ENCODE measurements at places on chromosomes 5 and 9.

- DNase-seq: peak; percentile 34
These were observed 31.4 kb downstream of the ANKRD33B start for GRCh38 chr5:10595293-10595671.

- no peak for DNase-seq
These were observed 134.7 kb downstream of the COL23A1 start for GRCh38 chr5:178455480-178455835.

GRCh38 chr5:154103233-154103632, 64.5 kb downstream of the MFAP3 start:
- peak; percentile 52 for DNase-seq

DNA sequence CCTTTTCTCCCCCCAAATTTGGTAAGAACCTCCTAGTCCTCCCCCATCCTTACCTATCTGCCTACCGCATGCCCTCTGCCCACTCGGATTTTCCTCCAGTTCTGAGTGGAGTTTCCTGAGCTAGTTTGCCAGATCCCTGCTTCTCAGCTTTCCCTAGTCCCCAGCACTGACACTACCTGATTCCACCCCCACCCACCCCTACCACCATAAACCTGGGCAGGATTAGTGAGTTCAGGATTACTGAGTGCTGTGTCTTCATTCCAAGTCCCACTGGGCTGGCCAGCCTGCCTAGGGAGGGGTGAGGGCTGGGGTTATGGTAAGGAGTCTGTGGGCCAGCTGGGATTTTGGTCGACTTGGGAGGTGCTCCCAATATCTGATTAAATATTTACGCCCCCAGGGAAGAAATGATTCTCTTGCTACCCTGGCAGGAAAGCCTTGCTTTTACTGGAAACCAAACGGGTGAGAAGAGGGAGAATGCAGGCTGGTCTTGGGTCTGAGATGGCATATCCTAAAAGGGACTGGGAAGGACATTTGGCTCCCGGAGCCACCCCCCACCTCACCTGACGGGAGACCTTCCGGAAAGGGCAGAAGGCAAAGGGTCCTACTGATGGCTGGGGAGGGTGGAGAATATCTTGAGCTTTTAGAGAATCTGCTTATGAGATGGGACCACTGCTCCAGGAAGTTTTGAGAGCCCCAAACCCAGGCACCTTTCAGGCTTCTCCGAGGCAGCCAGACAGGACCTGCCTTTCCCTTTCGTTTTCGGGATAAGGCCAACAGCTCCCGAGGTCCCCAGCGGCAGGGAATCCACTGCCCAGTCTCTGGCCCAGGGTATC, 3.7 kb downstream of the PITX1 start:
- DNase-seq: no peak

DNA sequence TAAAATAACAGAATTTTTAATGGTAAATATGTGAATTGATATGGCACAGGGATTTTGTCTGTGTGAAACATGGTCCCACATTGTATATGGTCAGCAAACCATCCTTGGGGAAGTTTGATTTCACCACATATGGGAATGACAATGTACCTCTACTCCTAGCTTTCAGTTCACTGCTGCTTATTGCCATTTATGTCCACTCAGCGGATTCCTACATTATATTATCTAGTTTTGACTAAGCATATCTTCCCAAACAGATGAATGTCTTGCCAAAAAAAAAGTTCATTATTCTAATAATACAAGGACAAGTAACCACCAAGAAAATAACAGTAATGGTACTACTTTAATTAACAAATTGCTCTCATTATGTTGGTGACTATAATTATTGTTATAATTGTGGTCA, 1521.6 kb downstream of the MAT2B start:
- no peak for DNase-seq

GRCh38 chr5:150107909-150108447, 21.6 kb upstream of the CSF1R start:
- no peak for DNase-seq

DNA sequence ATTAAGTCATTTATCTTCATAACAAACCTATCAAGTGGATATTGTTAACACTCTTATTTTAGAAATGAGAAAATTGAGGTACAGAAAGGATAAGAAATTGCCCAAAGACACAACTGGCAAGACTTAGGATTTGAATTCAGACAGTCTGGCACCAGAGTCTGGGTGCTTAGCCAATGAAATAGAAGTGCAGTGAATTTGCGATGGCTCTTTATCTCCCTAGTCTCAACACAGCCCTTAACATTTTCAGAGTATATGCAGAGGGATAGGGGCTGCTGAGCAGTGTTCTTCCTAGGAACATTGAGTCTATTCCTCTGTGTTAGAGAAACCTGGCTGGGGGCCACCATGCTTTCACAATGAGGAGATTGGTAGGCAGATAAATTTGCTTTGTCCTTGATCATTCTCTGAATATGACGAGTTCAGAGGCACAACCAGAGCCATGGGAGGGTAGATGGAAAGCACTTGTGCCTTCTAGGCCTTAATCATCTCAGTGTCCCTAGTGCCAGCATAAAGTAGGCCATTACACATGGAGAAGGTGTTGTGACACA, 6.1 kb upstream of the FSD1L start:
- no peak for DNase-seq

DNA sequence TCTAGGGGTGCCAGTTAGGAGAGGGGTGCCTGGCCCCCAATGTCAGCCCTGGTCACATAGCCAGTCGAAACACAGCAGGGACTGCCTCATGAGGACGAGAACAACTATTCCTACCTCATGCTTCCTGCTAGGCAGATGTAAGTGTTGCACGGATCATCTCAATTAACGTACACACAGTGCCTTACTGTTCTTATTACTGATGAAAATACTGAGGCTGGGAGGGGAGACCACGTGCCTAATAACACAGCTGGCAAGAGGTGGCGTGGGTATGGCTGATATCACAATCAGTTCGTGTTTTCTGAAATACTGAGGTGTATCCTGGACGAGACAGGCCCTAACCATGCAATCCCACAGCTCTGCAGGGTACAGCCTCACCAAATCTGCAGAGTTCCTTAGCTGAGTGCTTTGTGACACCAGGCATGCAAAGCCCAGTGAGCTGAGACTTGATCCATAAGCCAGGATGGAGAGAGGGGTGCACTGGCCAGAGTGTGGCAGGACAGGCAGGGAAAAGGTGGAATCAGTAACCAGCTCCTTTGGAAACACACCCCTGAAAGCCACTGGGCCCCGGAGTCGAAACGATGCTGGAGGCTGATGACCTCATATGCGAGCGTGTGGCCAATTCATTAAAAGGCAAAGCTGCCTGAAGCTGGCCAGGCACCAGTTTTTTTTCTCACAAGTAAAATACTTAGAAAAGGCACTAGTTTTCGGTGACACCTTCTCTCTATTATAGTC, 63.9 kb downstream of the PRRT1B start:
- DNase-seq: no peak

- DNase-seq: peak; percentile 71
These were observed 164.9 kb upstream of the RAI14 start for GRCh38 chr5:34491251-34491620.

- no peak for DNase-seq
These were observed 174.8 kb upstream of the CLINT1 start for GRCh38 chr5:158033724-158034123.

- no peak for DNase-seq
These were observed 41.8 kb downstream of the RAPGEF1 start for GRCh38 chr9:131697908-131698617.

- peak; percentile 67 for DNase-seq
These were observed 197.0 kb downstream of the TAF11L14 start for GRCh38 chr5:17831279-17831678.

GRCh38 chr9:136447173-136447778, 7.6 kb upstream of the INPP5E start:
- DNase-seq: no peak

DNA sequence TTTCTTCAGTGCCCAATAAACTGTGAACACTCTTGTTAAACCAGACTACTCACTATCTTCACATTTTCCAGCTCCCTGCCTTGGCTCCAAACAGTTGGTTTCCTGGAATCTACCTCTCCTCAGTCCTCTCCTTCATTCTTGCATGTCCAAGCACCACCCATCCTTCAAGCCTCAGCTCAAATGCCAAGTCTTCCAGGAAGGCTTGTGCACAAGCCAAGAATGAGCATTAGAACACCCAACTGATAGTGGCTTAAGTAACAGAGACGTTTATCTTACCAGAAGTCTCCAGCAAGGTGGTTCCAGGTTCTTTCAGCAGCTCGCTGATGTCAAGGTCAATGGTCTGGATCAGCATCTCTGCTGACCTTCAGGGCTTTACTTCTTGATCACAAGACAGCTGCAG, 60.1 kb downstream of the PTPDC1 start:
- DNase-seq: no peak

GRCh38 chr5:169003721-169004541, 297.0 kb downstream of the SLIT3 start:
- no peak for DNase-seq

DNA sequence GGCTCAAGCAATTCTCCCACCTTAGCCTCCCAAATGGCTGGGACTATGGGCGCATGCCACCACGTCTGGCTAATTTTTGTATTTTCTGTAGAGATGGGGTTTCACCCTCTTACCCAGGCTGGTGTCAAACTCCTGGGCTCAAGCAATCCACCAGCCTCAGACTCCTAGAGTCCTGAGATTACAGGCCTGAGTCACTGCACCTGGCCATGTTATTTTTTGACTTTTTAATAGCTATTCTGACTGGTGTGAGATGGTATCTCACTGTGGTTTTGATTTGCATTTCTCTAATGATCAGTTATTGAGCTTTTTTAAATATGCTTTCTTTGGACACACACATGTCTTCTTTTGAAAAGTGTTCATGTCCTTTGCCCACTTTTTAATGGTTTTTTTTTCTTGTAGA, 38.2 kb downstream of the FBXW2 start:
- DNase-seq: no peak

- DNase-seq: no peak
These were observed 19.8 kb downstream of the CENPP start for GRCh38 chr9:92345582-92345981.

GRCh38 chr5:142132916-142133315, 24.3 kb downstream of the NDFIP1 start:
- no peak for DNase-seq

DNA sequence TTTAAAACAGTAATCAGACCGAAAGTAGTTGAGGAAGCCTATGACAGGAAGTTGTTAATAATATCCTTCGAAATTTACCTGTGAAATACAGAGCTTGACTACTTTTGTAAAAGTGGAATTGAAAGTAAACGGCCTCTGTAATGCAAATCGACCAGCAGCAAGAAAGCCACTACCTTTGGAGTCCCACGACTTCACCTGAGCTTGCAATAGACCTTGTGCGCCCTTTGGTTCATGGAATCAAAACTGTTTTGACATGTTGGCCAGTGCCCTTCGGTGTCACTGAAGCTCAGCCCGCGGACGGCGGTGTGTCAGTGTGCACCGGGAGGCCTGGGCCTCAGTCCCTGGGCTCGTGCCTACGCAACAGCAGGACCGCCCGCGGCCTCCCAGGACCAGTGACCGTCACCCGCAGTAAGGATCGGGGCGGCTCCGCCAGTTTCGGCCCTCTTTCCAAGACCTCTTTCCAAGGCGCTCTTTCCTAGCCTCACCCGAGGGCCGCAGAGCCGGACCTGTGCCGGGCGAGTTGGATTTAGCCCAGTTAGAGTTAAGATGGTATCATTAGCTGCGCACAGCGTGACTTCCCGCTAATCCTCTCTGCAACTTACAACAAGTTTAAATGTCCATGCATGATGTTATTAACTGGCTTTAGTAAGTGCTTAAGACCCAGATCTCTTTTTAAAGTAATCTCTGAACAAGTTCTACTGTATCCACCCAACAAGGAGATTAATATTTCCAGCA, 223.3 kb downstream of the MEF2C start:
- peak; percentile 63 for DNase-seq

- no peak for DNase-seq
These were observed 36.4 kb upstream of the SUSD3 start for GRCh38 chr9:93022066-93022465.

DNA sequence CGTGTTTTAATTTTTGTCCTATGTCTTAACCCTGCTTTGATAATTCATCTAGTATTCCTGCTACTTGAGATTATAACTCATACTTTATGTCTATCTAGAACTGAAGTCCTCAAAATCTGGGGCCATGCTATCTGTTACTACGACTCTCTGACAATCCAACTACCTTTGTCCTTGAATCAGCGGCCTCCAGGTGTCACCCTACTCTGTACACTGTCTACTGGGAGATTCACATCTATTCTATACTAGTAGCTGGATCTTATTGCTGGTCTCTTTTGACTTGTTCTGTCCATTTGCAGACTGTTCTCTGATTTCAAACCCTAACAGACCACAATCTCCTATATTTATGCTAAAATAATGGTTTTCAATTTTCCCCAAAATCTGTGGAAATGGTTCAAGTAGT, 225.5 kb upstream of the ELAVL2 start:
- DNase-seq: no peak

DNA sequence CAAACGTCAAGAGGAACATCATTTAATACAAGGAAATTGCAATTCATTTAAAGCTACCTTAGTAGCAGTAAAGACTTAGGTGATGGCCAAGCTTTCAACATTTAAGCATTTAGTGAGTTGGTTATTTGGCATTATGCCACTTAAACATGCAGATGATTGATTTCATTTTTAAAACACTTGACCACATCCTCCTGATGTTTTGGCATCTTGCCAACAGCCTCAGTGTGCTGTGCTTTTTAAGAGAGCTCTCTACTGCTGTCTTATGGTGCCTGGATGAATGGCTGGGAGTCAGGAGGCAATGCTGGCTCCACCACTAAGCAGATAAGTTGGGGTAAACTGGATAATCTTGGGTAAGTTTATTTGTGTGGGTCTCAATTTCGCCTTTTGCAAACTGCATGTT, 364.5 kb downstream of the MAN2A1 start:
- DNase-seq: no peak

DNA sequence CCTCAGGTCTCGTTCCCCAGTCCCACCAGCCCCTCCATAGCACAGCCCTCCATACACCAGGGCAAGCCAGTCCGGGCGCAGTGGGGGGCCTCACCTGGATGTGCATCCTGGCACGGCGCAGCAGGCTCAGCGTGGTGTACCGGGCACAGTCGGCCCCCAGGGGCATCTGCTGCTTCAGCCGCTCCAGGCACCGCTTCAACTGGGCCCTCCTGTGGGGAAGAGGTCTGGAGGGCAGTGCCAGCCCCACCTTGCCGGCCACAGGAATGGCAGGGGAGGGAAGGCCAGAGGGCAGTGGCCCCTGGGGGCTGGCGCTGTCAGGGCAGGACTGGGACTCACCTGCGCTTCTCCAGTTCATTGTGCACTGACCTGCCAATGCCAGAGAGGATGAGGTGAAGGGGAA, 1.4 kb downstream of the MXD3 start:
- no peak for DNase-seq

DNA sequence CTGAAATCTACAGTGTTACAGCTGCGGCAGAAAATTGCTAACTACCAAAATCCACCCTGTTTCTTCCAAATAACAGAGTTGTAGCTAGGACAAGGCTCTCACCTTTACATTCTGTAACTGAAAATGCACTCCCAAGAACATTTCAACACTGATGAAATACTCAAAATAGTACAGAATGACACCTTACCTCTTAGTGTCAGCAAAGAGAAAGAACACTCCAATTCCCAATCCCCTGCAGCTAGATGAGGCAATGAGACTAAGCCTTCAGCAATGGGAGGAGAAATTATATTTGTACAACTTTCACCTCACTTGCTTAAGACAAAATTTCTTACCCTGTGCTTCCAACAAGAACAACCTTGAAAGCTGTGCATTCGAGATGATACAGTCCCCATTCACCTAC, 31.2 kb downstream of the STRBP start:
- DNase-seq: no peak

- DNase-seq: no peak
These were observed 33.9 kb upstream of the AOPEP start for GRCh38 chr9:94692601-94693000.
